ENCODE measurements at places on chromosomes 1 and 21. TPM values are rescaled to one million over a fixed set of nuclear protein-coding genes. Genes with fewer than 3 reads are reported as not detected.

DNA sequence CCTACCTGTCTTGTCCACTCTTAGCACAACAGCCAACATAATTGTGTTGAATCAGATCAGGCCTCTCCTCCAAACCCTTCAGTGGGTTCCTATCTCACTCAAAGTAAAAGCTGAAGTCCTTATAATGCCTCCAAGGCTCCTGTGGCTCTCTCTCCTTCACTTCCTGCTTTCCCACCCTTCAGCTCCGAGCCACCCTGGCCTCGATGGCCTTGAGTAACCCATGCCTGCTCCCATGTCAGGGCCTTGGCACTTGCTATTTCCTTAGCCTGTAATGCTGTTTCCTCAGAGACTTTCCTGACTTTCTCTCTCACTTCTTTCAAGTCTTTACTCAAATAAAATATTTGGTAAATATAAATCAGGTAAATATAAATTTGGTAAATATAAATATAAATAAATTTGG is 8.1 kb upstream of the PLEKHM2 start:
- H3K4me1 ChIP-seq, result peaks cover 9% of the 10 kb centered on the region
- H3K27me3 ChIP-seq, result no peaks in the 10 kb centered on the region
- no peak overlapping the region for H3K4me3 ChIP-seq
- no peak overlapping the region for H3K27ac ChIP-seq
- H3K36me3 ChIP-seq, result no peaks in the 10 kb centered on the region
- DNase-seq, result no peak

ROR1 gene
- 2.3 TPM for total RNA-seq

GRCh38 chr1:204990059-204990664 is 52.9 kb upstream of the CNTN2 start:
- peaks cover 13% of the 10 kb centered on the region for H3K27me3 ChIP-seq
- no peak for DNase-seq
- H3K4me1 ChIP-seq, result peaks cover 11% of the 10 kb centered on the region
- no peak overlapping the region for H3K27ac ChIP-seq

GRCh38 chr1:243730487-243731150 is 119.4 kb downstream of the AKT3 start:
- no peaks in the 10 kb centered on the region for H3K27me3 ChIP-seq
- H3K36me3 ChIP-seq, result no peaks in the 10 kb centered on the region
- DNase-seq, result no peak

DNA sequence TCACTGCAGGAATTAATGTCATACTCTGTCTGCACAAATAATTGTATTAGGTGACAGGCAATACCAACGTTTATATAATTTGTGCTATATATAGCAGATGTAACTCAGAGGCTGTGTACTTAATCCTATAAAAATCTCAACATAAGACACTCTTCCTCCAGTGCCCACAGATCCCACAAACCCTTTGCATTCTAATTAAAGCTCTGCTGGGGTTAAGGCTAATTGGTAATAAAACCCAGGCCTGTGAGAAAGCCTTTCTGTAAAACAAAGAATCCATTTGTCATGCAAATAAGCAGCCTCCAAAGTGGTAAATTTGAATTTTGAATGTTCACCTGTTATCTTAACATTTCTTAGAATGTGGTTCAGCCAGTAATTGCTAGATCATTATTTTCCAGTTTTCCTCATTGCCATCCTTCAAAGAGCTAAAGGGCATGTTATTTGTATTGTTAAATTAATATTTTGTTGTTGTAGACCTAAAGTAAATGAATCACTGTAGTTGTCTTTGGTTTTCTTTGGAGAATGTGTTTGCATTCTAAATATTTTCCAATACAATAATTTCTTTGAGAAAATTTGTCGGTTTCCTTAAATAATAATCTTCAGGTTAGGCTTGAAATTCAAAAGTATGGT is 46.3 kb upstream of the PRDX6 start:
- H3K36me3 ChIP-seq, result no peaks in the 10 kb centered on the region
- DNase-seq, result no peak
- no peak overlapping the region for H3K27ac ChIP-seq
- H3K4me1 ChIP-seq, result peaks cover 17% of the 10 kb centered on the region

DNA sequence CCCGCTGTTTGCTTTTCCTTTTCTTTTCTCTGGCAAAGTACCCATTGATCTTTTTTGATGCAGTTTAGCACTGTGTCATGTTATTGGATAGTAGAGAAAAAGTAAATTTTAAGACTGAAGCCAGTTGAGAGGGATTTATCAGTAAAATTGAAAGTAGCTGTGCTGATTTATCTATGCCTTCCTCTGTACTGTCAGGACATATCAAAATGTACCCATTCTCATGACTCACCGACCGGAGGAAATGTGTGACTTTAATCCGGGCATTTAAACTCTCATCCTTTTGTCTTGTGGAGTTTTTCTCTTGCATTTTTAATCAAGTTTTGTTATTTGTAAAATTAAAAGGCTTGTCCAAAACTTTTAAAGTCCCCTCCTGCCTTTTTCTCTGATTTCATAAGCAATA is 276.6 kb upstream of the FMN2 start:
- H3K36me3 ChIP-seq, result no peaks in the 10 kb centered on the region
- no peaks in the 10 kb centered on the region for H3K4me1 ChIP-seq
- no peak overlapping the region for H3K27ac ChIP-seq
- DNase-seq, result no peak

- no peak overlapping the region for H3K27ac ChIP-seq
- DNase-seq, result no peak
- no peak overlapping the region for H3K4me3 ChIP-seq
These were observed 148.0 kb upstream of the LMO4 start for GRCh38 chr1:87180682-87181081.

DNA sequence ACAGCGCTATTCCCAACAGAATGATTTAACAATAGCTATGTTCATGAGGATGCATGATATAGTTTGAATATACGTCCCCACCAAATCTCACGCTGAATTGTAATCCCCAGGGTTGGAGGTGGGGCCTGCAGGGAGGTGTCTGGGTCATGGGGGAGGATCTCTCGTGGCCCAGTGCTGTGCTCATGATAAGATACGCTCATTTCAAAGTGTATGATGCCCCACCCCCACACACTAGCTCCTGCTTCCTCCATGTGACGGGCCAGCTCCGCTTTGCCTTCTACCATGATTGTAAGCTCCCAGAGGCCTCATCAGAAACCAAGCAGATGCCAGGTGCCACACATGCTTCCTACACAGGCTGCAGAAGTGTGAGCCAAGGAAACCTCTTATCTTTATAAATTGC is 93.6 kb downstream of the SMYD3 start:
- H3K27me3 ChIP-seq, result no peaks in the 10 kb centered on the region
- no peak for DNase-seq

- peaks cover 1% of the 10 kb centered on the region for H3K27me3 ChIP-seq
- H3K27ac ChIP-seq, result no peak overlapping the region
- H3K4me1 ChIP-seq, result no peaks in the 10 kb centered on the region
These were observed 82.0 kb upstream of the JAK1 start for GRCh38 chr1:65048335-65048734.

SELENBP1 gene
- total RNA-seq, result 30.2 TPM

GRCh38 chr1:225660544-225660946 is 7.6 kb upstream of the ENAH start:
- no peaks in the 10 kb centered on the region for H3K27me3 ChIP-seq
- H3K27ac ChIP-seq, result no peak overlapping the region
- H3K4me3 ChIP-seq, result no peak overlapping the region
- H3K4me1 ChIP-seq, result peaks cover 15% of the 10 kb centered on the region

- no peaks in the 10 kb centered on the region for H3K27me3 ChIP-seq
- peak within 1 kb of the TSS; percentile 56 for H3K27ac ChIP-seq
- no peaks in the 10 kb centered on the region for H3K36me3 ChIP-seq
- H3K4me1 ChIP-seq, result peaks cover 43% of the 10 kb centered on the region
These were observed at the start of gene CTTNBP2NL for GRCh38 chr1:112395821-112396652. Gene CTTNBP2NL, plus strand, starts transcription at chr1:112396214. Its CDS starts 19,952 bp downstream, at chr1:112416166.

PCSK9 gene
- total RNA-seq, result 31.2 TPM
